ENCODE measurements at places on chromosomes 2 and 18. TPM values are rescaled to one million over a fixed set of nuclear protein-coding genes. Genes with fewer than 3 reads are reported as not detected.
A peak's percentile ranks its signal among the peaks of the same experiment; 100 is the strongest.

Gene SATB2
- total RNA-seq, result 0.15 TPM

Gene DNER
- not detected for total RNA-seq

DNA sequence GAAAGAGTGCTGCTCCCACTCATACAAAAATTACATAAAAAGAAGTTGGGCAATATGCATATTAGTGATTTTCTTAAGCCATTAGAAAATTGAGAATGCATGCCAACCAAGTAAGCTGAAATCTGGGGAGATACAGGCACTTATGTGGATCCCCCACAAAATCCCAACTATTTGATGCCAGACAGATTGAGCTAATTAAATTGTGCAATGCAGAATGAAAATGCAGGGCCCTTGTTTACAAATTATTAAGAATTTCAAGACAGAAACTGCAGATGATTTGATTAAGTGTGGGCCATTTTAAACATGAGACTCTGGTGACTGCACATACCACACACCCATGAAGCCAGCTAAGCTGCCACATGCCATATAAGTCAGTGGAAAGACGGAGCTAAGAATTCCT is 554.5 kb downstream of the CBLN2 start:
- H3K4me3 ChIP-seq, result no peak overlapping the region
- no peaks in the 10 kb centered on the region for H3K4me1 ChIP-seq
- no peaks in the 10 kb centered on the region for H3K36me3 ChIP-seq
- no peak overlapping the region for H3K27ac ChIP-seq
- H3K27me3 ChIP-seq, result no peaks in the 10 kb centered on the region

DNA sequence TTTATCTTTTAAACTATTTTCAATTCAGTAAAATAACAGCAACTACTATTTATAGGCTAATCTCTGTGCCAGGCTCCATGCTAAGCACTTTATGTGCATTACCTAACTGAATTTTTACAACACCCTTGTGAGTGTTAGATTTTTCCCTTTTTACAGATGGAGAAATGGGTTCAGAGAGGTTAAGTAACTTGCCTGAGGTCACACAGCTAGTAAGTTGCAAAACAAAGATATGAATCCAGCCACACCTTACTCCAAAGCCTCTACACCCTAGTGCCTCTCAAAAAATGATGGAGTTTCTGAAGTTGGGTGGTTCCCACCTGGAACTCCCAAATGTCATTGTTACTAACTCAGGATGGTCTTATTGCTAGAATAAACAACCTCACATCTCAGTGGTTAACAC is 60.8 kb downstream of the RHOB start:
- H3K4me3 ChIP-seq, result no peak overlapping the region
- no peak for ATAC-seq
- H3K27ac ChIP-seq, result no peak overlapping the region
- peaks cover 6% of the 10 kb centered on the region for H3K27me3 ChIP-seq
- H3K4me1 ChIP-seq, result no peaks in the 10 kb centered on the region

- no peak for ATAC-seq
- no peak overlapping the region for H3K4me3 ChIP-seq
- no peaks in the 10 kb centered on the region for H3K27me3 ChIP-seq
- H3K36me3 ChIP-seq, result peaks cover 9% of the 10 kb centered on the region
Observed at GRCh38 chr2:69563021-69563420, 80.5 kb downstream of the AAK1 start.

DNA sequence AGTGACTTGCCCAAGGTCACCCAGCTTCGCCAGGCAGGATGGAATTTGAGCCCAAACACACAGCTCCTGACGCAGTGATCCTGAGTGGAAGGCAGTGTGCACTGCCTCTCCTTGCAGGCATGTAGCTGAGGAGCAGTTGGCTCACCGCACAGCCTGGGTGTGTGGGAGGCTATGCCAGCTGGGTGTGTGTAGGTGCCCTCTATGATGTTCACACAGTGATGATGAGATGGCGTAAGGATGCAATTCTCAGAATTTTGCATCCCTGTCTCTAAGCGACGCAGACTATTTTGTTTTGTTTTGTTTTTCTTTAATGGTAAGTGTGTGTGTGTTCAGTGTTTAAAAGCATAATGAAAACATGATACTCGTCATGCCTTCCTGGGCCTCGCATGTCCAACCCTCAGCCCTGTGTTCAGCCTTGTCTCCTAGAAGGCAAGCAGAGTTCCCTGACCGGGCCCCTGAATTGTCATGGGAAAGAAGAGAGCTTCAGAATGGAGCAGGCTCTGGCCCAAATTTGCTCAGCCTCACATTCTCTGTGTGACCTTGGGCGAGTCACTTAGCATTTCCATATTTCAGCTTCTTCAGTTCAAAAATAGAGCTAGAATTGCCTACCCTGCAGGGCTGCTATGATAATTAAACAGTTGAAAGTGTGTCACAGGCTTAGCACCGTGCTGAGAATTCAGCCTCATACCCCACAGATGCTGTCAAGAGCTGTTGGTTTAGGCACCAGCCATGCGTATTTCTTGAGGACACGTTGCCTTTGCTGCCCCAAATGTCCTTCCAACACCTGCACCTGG is 603.6 kb upstream of the RAB6C start:
- H3K27ac ChIP-seq, result no peak overlapping the region
- no peaks in the 10 kb centered on the region for H3K27me3 ChIP-seq
- no peaks in the 10 kb centered on the region for H3K4me1 ChIP-seq
- no peak for ATAC-seq

DNA sequence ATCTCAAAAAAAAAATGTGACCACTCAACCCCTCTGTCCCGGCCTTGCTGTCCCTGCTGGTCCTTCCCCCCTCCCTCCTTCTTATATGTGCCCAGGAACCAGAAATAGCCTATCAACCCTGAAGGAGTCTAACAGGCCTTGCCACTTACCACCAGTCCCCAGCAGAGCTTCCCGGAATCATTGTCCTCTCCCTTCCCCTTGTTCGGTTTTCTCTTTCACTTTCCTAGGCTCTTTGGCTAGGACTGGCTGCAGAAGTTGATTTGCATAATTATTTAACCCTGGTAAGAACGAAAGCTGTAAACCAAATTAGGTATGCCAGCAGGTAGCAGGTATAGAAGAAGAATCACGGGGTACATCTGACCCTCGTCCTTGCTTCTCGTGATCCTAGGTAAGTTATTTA is 72.6 kb upstream of the ZNF532 start:
- no peak for ATAC-seq
- H3K4me1 ChIP-seq, result no peaks in the 10 kb centered on the region
- no peak overlapping the region for H3K4me3 ChIP-seq
- H3K27ac ChIP-seq, result no peak overlapping the region
- H3K36me3 ChIP-seq, result no peaks in the 10 kb centered on the region
- peaks cover 10% of the 10 kb centered on the region for H3K27me3 ChIP-seq

DNA sequence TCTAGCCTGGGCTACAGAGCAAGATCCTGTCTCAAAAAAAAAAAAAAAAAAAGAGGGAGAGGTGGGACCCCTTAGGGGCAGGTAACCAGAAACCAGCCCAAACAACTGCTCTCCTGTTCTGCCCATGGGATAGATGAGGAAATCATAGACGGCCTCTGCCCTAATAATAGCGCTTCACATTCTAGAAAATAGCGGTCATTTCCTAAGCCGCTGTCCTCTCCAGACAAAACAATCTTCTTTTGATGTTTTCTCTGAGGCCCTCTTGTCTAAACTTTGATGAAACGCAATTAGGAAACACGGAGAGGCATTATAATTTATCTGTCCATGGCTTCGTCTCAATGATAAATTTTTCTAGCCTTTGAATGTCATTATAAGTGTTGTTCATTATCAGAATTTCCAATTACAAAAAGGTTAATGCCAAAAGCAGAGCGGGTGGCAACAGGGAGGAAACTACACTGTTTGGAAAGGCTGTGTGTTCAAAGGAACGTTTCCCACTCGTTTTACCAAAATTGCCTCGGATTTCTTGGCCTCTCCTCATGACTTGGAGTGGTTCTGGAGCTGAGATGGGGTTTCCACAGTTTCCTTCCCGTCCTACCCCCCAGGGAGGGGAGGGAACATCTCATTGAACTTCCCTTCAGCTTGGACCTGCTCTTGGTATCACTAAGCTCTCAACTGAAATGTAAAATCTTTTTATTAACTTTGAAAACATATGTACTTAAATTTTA is 151.6 kb upstream of the ZNF236 start:
- peaks cover 7% of the 10 kb centered on the region for H3K27me3 ChIP-seq
- H3K4me1 ChIP-seq, result no peaks in the 10 kb centered on the region
- H3K4me3 ChIP-seq, result no peak overlapping the region
- H3K27ac ChIP-seq, result no peak overlapping the region
- ATAC-seq, result no peak
- H3K36me3 ChIP-seq, result no peaks in the 10 kb centered on the region

DNA sequence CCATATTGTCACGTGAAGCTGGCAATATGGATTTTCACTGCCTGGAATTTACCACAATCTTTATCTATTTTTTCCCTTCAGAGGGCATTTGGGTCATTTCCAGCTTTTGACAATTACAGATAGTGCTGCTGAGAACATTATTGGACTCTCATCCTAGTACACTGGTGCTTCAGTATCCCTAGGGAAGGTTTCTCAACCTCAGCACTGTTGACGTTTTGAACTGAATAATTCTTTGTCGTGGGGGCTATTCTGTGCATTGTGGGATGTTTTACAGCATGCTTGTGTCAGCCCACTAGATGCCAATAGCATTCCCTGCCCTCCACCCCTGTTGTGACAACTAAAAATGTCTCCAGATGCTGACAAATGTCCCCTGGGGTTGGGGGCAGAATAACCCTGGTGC is 185.7 kb downstream of the TPGS2 start:
- no peaks in the 10 kb centered on the region for H3K4me1 ChIP-seq
- no peak overlapping the region for H3K4me3 ChIP-seq
- no peak overlapping the region for H3K27ac ChIP-seq
- ATAC-seq, result no peak
- peaks cover 11% of the 10 kb centered on the region for H3K27me3 ChIP-seq
- H3K36me3 ChIP-seq, result no peaks in the 10 kb centered on the region

- H3K27me3 ChIP-seq, result peaks cover 3% of the 10 kb centered on the region
- H3K36me3 ChIP-seq, result no peaks in the 10 kb centered on the region
- no peak overlapping the region for H3K27ac ChIP-seq
- H3K4me1 ChIP-seq, result no peaks in the 10 kb centered on the region
- no peak for ATAC-seq
- no peak overlapping the region for H3K4me3 ChIP-seq
Observed at GRCh38 chr2:16114836-16115235, 174.5 kb downstream of the MYCN start.

DNA sequence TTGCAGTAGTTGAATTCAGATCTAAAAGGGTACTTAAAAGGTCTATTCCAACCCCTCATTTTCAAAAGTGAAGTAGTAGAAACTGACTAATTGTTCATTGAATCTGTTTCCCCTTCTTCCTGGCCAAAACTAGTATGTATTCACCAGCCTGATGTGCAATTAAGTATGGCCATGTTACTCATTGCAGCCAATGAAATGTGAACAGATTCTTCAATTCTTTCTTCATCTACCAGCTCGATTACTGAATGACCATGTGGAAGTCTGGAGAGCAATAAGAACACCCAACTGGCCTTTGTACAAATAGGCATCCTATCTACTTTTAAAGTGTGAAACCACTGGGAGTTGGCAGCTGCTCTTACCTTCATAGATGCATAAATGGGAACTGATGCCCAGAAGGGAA is 449.0 kb upstream of the ID2 start:
- H3K4me3 ChIP-seq, result no peak overlapping the region
- ATAC-seq, result no peak
- H3K27ac ChIP-seq, result no peak overlapping the region
- H3K36me3 ChIP-seq, result peaks cover 9% of the 10 kb centered on the region
- peaks cover 7% of the 10 kb centered on the region for H3K4me1 ChIP-seq
- H3K27me3 ChIP-seq, result no peaks in the 10 kb centered on the region

GRCh38 chr18:70523035-70523791 is 234.4 kb downstream of the SOCS6 start:
- no peaks in the 10 kb centered on the region for H3K27me3 ChIP-seq
- H3K36me3 ChIP-seq, result no peaks in the 10 kb centered on the region
- H3K27ac ChIP-seq, result no peak overlapping the region
- no peak overlapping the region for H3K4me3 ChIP-seq

GRCh38 chr2:121263996-121264715 is 20.8 kb downstream of the TFCP2L1 start:
- no peaks in the 10 kb centered on the region for H3K4me1 ChIP-seq
- H3K27ac ChIP-seq, result no peak overlapping the region
- no peaks in the 10 kb centered on the region for H3K36me3 ChIP-seq
- ATAC-seq, result no peak
- no peak overlapping the region for H3K4me3 ChIP-seq

- no peak for ATAC-seq
- H3K36me3 ChIP-seq, result no peaks in the 10 kb centered on the region
Observed at GRCh38 chr2:129759472-129760010, 219.9 kb upstream of the RAB6C start.

GRCh38 chr18:30971338-30971956 is 71.1 kb downstream of the DSC3 start:
- no peak for ATAC-seq
- no peaks in the 10 kb centered on the region for H3K36me3 ChIP-seq
- no peak overlapping the region for H3K4me3 ChIP-seq
- no peak overlapping the region for H3K27ac ChIP-seq

- H3K4me3 ChIP-seq, result peak overlapping the region; percentile 84
- H3K27me3 ChIP-seq, result no peaks in the 10 kb centered on the region
- ATAC-seq, result peak; percentile 69
- H3K36me3 ChIP-seq, result peaks cover 91% of the 10 kb centered on the region
Observed at GRCh38 chr2:105858868-105859693, 114.4 kb downstream of the NCK2 start.

GRCh38 chr2:224576088-224576715 is 9.0 kb downstream of the CUL3 start:
- H3K4me1 ChIP-seq, result peaks cover 43% of the 10 kb centered on the region
- H3K4me3 ChIP-seq, result peak overlapping the region; percentile 48
- peak; percentile 85 for ATAC-seq
- peaks cover 50% of the 10 kb centered on the region for H3K36me3 ChIP-seq
- no peaks in the 10 kb centered on the region for H3K27me3 ChIP-seq
- peak overlapping the region; percentile 22 for H3K27ac ChIP-seq

DNA sequence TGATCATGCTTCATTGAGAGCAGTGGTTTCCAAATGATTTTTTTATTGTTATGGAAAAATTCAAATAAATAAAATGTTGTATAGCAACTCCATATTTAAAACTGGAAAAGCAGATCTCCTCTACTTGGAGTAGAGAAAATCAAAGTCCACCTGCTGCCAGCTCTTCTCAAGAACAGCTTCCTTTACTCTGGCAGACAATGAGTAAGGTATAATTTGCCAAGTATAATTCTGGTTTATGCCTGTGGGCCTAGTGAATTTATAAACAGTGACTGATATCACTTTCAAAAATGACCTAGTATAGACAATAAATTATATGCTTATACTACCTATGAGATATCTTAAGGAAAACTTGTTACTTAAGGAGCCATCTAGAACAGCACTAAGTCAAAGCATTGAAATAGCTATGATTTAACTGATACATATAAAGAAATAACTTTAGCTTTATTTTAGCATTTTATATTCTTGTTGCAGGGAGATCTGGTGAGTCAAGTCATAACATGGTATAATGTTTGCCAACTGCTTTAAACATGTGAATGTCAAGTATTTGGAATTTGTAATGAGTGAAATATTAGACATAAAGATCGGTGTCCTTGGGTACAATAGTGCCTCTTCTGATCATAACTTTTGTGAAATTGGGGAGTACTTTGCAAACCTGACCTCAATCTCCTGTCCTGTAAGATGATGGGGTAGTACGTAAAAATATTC is 1389.1 kb upstream of the PIK3C3 start:
- H3K27ac ChIP-seq, result no peak overlapping the region
- ATAC-seq, result no peak
- no peaks in the 10 kb centered on the region for H3K36me3 ChIP-seq
- no peak overlapping the region for H3K4me3 ChIP-seq
- no peaks in the 10 kb centered on the region for H3K4me1 ChIP-seq
- H3K27me3 ChIP-seq, result no peaks in the 10 kb centered on the region
